ENCODE measurements at places on chromosomes 2 and 18.

DNA sequence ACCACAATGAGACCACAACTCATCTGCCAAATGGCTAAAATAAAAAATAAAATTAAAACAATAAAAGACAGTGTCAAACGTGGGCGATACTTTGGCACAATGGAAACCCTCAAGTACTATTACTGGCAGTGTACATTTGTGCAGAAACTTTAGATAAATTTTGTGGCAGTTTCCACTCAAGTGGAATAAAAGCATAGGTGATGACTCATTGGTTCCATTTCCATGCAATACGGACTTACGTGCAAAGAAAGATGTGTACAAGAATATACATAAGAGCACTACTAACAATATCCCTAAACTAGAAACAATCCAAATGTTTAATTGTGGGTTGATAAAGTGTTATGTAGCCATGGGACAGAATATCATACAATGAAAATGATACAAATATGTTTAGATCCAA, 259.0 kb upstream of the HNMT start:
- DNase-seq: no peak

- DNase-seq: no peak
Observed at GRCh38 chr2:96320728-96321622, 4.1 kb upstream of the ITPRIPL1 start.

DNA sequence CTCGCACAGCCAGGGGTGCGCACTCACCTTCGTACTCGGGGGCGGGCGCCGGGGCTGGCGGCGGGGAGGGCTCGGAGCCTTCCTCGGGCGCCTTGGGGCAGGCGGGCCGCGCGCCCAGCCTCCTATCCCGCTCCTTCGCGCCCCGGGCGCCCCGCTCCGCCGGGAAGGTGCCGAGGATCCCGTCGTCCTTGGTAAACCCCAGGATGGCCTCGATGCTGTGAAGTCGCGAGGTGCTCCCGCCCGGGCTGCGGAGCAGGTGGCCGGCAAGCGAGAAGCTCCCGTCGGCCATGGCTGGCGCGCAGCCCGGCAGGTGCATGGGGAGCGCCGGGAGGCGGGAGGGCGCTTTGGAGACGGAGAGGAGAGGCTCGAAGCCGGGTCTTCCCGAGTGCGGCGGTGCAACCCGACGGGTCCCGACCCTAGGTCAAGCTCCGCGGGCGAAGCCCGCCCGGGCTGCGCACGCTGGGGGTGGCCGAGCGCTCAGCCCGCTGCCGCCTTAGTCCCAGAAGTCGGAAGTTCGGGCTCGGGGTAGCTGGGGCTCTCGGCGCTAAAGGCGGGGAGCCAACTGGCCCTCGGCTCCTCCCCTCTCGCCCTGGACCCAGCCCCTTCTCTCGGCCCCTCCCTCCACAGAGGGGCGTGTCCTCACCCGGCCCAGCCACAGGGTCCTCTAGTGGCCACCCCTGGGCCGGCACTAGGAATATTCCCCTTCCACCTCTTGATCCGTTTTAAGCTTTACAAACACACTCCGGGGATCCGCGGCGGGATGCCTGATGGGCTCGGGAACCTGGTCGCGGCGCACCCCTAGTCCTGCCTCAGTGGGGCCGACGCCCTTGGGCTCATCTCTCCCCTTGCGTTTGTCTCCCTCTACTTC, at the start of gene RAX:
Gene RAX (minus strand): TSS at position 564 of the 868 bp plus-strand sequence. CDS start 248 bp downstream, at position 316.
- no peak for DNase-seq

DNA sequence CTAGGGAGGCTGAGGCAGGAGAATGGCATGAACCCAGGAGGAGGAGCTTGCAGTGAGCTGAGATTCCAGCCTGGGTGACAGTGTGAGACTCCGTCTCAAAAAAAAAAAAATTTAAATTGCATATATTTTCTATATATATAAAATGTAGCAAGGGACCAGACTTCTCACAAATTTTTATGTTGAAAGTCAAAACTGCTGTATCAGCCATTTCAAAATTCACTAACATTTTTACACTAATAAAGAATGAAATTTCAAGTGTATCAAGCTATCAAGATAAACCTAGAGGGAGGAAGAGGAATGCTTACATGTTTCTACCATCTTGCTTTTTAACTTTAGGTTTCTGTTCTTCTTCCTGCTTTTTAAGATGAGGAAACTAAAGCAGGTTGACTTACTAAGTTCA, 464.0 kb downstream of the KCNJ3 start:
- DNase-seq: no peak

GRCh38 chr18:50805732-50806131, 14.1 kb downstream of the MRO start:
- DNase-seq: no peak

GRCh38 chr2:1784087-1784486, 39.8 kb upstream of the PXDN start:
- no peak for DNase-seq

DNA sequence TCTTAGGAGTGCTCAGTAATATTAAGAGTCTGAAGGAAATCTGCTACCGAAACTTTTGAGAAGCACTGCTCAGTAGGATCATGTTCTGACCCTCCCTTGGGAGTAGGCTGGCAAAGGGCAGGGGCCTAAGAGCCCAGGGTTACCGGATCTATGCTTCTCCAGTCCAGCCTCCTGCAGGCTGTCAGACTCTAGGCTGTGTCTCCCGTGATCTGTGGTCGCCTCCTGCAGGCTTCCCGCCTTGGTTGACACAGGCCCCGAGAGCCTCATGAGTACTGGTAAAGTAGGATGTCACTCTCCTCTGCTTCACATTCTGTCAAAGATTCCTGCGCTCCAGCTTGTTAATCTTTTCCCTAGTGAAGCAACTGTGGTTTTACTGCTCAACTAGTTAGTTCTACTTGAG, 647.8 kb upstream of the RAB6C start:
- no peak for DNase-seq

- DNase-seq: no peak
Observed at GRCh38 chr2:86301009-86301408, 36.4 kb downstream of the REEP1 start.

Data from stimulated activated CD8-positive, alpha-beta memory T cell treated with anti-CD3 and anti-CD28 coated beads, Interleukin-7, amount 100 ng/mL, for 1 hour (primary cell).